ENCODE measurements at places on chromosomes 5 and 9.

- DNase-seq, result no peak
Observed at GRCh38 chr9:96376891-96377874, 6.3 kb downstream of the SLC35D2 start.

- DNase-seq, result no peak
Observed at GRCh38 chr5:147432323-147432722, 77.5 kb downstream of the DPYSL3 start.

DNA sequence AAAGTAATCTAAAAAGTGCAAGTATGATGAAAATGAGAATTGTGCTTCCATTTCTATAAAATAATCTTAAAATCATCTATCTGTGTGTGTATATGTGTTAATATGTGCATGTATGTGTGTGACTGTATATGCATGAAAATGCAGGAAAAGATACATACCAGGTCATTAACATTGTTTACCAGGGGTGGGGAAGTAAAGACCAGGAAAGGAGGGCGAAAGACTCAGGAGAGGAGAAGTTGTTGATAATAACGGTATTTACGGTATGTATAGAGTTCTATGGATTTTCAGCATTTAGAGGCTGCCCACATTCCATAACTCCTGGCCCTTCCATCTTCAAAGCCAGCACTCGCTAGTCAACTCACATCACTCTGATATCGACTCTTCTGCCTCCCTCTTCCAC is 111.0 kb upstream of the SPDL1 start:
- no peak for DNase-seq

- DNase-seq, result no peak
Observed at GRCh38 chr5:78699552-78700153, 51.1 kb upstream of the LHFPL2 start.

DNA sequence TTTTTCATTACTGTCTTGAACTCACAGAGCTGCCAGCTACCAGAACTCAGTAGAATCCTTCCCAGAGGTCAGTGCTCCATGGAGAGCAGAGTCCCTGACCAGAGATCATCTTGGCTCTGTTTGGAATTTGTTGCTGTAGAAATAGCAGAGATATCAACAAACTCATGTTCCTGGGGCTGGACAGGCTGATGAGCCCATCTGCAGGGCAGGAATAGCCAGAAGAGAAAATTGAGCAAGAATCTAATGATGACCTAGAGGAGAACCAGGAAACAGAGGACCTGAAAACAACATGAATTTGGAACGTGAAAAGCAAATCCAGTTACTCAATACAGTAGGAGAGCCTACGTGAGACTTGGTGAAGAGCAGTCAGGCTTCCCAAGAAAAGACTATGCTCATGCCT is 437.8 kb downstream of the PLK2 start:
- DNase-seq, result no peak

GRCh38 chr9:124320062-124320973 is 62.6 kb downstream of the NEK6 start:
- DNase-seq, result no peak

DNA sequence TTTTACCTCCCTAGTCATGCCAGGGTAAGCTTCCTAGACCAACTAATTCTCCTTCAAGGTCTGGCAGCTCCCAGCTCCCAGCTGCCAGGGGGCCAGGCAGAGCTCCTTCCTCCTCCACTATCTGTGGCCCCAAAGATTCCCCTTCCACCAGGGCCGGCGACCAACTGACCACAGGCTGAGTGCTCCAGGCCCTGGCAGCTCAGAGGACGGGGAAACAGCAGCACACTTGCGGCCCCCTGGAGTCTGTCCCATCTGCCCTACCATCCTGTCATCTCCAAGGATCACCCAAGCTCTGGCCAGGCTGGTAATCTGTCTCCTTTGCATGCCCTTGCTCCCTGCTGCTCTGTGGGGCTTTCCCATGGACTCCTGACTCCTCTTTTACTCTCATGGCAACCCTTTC is 31.2 kb upstream of the BASP1 start:
- DNase-seq, result no peak

DNA sequence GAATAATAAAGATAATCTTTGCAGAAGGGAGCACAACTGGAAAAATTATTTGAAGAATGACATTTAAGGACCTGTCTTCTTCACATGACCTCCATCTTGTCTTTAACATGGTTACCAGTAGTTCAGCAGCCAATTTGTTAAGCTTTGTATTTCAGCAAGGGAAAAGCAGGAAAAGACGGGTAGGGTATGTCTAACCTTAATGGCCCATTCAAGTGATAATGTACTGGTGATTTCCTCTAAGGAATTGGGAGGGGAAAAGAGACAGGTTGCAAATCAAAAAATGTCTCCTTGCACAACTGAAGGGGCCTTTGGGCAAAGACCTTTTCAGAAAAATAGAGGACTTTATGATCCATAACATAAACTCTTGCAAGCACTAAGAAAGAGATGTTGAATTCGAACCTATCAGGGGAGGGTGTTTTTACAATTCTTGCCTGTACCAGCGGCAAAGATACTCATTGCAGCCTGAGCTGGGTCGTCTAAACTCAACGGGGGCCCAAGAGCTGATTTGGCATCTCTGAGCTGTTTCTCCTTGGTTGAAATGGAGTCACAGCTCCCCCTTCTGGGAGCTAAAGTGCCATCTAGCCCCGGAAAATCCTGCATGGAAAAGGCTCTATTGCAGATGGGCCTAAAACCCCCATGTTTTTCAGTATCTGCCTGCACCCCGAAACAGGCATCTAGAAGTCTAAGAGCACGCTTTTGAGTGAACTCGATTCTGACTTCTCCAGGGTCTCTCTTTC is 3.8 kb downstream of the BRINP1 start:
- DNase-seq, result no peak

- DNase-seq, result no peak
Observed at GRCh38 chr9:126702151-126703001, 88.6 kb downstream of the LMX1B start.

- DNase-seq, result no peak
Observed at GRCh38 chr5:93886098-93886806, 144.9 kb upstream of the POU5F2 start.

GRCh38 chr5:171534043-171534895 is 114.8 kb downstream of the FGF18 start:
- no peak for DNase-seq

- DNase-seq, result no peak
Observed at GRCh38 chr5:136040746-136041415, 12.1 kb downstream of the TGFBI start.

- no peak for DNase-seq
Observed at GRCh38 chr5:150159031-150159430, 3.4 kb upstream of the PDGFRB start.
